Sciatic nerve (tissue), 2 donors: ENCODE measurements at places on chromosomes 1 and 21. TPM values are rescaled to one million over a fixed set of nuclear protein-coding genes. Genes with fewer than 3 reads are reported as not detected.

LRRIQ3 gene
- total RNA-seq: 0.49 TPM

- peak; percentile 74 for DNase-seq
These were observed 33.1 kb upstream of the NFASC start for GRCh38 chr1:204837440-204838084.

- no peak for DNase-seq
These were observed 187.4 kb upstream of the BRINP3 start for GRCh38 chr1:190665045-190665444.

PBXIP1 gene
- total RNA-seq: 71.1 TPM

APOBEC4 gene
- total RNA-seq: not detected
